Suppressor macrophage (primary cell): ENCODE measurements at places on chromosomes 6 and 20.

DNA sequence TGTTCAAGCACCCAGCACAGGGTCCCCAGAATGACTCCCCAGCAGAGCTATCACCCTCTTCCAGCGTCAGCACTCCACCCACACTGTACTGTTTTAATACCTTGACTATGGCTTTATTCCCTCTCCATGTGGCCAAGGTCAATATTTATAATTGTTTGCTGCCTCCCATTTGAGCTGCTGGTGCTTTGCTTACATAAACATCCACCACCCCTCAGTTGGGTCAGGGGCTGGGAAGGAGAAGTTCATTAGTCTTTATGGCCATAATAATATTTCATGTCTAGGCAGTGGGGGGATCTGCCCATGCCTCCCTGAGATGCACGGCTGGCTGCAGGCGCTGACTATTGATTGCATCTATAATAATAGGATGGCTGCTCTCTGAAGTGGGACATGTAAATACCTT lies 41.8 kb upstream of the SAYSD1 start:
- no peak for DNase-seq

DNA sequence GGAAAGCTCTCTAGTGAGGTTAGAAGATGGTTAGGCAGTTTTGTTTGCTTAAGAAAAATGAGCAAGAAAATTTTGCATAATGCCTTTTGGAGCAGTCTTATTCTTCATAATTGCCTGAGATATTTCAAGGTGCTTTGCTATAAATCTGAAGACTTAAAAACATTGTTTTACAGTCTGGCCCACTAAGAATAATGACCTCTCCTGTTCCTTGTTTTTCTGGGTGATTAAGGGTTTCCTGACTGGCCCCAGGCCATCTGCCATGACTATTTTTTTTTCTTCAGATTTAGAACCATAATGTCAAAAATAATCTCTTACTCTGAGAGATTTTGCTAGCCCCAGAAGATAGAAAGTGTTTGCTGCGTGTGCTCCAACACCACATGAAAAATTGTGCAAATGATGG lies 72.3 kb upstream of the CENPW start:
- DNase-seq: no peak

DNA sequence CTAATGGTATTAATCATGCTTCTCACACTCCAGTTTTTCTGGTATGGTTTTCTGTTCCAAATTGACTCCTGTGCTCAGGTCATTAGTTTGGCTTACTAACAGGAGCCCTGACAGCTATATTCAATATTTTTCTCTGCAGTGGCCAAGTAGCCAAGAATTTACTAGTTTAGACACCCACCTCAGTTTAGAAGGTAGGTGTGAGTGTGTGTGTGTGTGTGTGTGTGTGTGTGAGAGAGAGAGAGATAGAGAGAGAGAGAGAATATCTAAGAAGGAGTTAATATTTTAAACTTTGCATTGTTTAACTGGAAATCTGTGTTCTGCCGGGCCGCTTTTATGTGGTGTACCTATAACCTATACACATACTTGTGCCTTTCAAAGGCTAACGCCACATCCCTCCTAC lies 18.5 kb downstream of the JARID2 start:
- DNase-seq: no peak

- no peak for DNase-seq
Measured at GRCh38 chr6:2719093-2719455, 31.6 kb downstream of the MYLK4 start.

DNA sequence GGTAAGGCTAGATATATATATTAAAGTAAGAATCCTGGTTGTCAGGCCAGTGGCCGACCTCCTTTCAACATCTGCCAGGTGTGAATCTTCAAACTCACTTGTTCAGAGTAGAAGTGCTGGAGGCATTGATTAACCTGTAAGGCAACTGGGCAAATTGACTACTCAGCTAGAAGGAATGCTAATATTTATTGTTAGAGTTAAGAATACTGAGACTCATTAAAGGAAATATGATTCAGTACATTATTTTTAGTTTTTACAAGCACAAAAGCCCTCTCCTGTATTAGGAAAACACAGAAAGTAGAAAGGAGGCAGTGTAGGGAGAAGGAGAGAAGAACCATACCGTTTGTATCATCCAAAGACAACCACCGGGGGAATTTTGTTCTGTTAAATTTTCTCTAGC lies 53.5 kb downstream of the RIPOR2 start:
- DNase-seq: no peak

- DNase-seq: no peak
Measured at GRCh38 chr20:64242797-64243475, 12.6 kb upstream of the PCMTD2 start.

DNA sequence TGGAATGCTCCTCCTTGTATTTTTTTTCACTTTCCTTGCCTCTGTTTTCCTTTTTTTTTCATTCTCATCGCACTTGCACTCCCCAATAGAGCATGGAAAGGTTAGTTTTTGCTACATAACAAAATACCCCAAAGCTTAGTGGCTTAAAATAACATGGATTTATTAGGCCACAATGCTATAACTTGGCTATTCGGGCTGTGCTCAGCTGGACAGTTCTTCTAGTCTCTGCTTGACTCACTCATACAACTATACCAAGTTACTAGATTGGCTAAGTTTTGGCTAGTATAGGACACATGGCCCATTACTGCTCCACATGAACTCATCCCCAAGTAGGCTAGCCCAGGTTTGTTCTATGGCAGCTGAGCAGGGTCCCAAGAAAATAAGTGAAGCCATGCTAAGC lies 94.5 kb upstream of the ANKEF1 start:
- DNase-seq: no peak

GRCh38 chr6:16486661-16487060 lies 248.3 kb downstream of the GMPR start:
- DNase-seq: no peak

GRCh38 chr20:32845786-32846185 lies 12.9 kb upstream of the EFCAB8 start:
- no peak for DNase-seq

GRCh38 chr6:57221936-57222742 lies at the start of gene RAB23:
RAB23 (minus strand) TSS chr6:57222307; CDS start chr6:57210380, 11,927 bp downstream.
- DNase-seq: peak; percentile 92
